ENCODE measurements at places on chromosomes 13 and 19.

- DNase-seq = no peak
These were observed 23.8 kb upstream of the C13orf42 start for GRCh38 chr13:51134763-51135365.

- DNase-seq = no peak
These were observed 583 bp downstream of the CCDC61 start for GRCh38 chr19:45995715-45996385.

DNA sequence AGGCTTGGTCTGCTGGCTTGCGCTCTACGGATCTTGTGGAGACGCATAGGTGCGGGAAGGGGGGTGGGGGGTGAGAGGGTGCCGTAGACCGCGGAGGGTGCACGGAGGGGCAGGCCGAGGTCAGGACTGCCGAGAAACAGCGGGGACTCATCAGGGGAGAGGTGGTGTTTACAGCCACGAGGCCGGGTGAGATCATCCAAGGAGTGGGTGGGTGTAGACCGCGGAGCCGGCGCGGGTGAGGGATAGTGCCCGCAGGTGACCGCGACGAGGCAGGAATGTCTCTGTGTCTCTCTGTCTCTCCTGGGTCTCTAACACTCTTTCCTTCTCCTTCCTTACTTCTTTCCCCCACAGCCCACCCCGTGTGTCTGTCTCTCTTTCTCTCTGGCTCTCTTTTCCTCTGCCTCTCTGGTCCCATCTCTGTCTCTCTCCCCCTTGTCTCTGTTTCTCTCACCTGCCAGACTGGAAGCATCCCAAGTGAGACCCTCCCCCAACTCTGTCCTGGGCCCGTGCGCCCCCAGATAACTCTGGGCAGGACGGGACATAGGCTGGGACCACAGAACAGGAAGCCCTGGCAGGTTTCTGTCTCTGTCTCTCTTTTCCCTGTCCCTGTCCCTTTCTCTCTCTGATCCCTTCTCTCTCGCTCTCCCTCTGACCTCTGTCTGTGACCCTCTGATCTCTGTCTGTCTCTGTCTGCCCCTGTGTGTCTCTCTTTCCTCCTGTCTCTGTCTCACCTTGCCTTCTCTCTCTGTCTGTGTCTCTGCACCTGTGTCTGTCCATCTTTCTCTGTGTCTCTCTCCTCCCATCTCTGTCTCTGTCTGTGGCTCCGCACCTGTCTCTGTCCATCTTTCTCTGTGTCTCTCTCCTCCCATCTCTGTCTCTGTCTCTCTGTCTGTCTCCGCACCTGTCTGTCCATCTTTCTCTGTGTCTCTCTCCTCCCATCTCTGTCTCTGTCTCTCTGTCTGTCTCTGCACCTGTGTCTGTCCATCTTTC is 1.8 kb upstream of the KLK4 start:
- no peak for DNase-seq

GRCh38 chr13:95367309-95367843 is 66.1 kb upstream of the ABCC4 start:
- DNase-seq = no peak

- DNase-seq = no peak
These were observed 1775.7 kb downstream of the PCDH9 start for GRCh38 chr13:65454403-65454802.

DNA sequence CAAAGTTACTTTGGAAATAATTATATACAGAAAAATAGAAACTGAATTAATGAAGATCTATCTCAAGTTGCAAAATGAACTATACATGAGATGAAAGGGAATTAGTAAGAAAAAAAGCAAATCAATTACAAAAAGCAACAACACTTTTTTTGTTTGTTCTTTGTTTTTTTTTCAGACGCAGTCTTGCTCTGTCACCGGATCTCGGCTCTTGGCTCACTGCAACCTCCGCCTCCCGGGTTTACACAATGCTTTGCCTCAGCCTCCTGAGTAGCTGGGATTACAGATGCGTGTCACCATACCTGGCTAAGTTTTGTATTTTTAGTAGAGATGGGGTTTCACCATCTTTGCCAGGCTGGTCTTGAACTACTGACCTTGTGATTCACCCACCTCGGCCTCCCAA is 2.2 kb downstream of the ZNF415 start:
- no peak for DNase-seq

GRCh38 chr13:113083402-113084061 is 22.1 kb upstream of the F7 start:
- DNase-seq = no peak
